Brain pericyte (primary cell): ENCODE measurements at places on chromosomes 7 and 10.

DNA sequence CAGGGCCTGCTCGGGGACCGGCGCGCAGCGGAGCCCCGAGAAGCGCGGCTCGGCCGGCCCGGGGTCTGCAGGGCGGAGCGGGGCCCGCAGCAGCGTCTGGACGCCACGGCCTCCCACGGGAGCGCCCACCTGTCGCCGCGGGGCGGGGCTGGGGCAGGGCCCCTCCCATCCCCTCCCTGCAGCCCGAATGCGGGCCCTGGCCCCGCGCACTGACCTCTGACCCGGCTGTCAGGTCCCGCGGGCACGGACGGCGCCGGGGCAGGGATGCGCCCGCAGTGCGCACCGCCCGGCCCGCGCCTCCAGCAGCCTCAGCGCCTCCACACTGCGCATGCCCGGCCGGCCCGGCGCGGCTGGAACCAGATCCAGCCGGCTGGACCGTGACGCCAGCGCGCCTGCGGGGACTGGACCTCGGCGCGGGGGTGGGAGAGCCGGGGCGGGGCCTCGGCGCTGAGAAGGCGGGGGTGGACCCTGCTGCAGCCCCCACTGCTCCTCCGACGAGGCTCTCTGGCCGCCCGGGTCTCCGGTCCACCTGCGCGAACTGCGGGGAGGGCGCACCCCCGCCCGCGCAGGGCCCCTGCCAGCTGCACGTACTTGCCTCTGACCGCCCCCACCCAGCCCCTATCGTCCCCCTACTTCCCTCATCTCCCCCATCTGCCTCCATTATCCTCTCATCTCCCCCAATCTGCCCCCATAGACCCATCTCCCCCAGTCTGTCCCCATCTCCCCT is 16.1 kb upstream of the GPR146 start:
- no peak for DNase-seq

DNA sequence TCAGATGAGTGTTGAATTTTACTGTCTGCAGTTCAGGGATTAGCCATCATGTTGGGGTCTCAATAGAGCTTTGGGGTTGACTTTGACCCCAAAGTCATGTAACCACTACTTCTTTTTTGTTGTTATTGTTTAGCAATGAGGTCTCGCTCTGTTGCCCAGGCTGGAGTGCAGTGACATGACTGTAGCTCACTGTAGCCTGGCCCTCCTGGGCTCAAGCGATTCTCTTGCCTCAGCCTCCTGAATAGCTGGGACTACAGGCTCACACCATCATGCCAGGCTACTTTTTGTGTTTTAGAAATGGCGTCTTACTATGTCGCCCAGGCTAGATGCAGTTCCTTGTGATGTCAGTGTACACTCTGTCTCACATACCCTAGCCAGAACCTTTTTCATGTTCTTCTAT is 598.4 kb downstream of the LRMDA start:
- no peak for DNase-seq

GRCh38 chr7:115631782-115632181 is 398.8 kb downstream of the TFEC start:
- no peak for DNase-seq

GRCh38 chr10:69055241-69055640 is 32.7 kb upstream of the SRGN start:
- DNase-seq: no peak

GRCh38 chr7:101814081-101814990 is 3.1 kb upstream of the CUX1 start:
- DNase-seq: no peak
